ENCODE measurements at places on chromosomes 2 and 18. TPM values are rescaled to one million over a fixed set of nuclear protein-coding genes. Genes with fewer than 3 reads are reported as not detected.
A peak's percentile ranks its signal among the peaks of the same experiment; 100 is the strongest.

The IL1RL2 gene
- 3.3 TPM for total RNA-seq

The GKN2 gene
- not detected for total RNA-seq

The CNDP1 gene
- total RNA-seq, result not detected

The VAMP5 gene
- 18.3 TPM for total RNA-seq

DNA sequence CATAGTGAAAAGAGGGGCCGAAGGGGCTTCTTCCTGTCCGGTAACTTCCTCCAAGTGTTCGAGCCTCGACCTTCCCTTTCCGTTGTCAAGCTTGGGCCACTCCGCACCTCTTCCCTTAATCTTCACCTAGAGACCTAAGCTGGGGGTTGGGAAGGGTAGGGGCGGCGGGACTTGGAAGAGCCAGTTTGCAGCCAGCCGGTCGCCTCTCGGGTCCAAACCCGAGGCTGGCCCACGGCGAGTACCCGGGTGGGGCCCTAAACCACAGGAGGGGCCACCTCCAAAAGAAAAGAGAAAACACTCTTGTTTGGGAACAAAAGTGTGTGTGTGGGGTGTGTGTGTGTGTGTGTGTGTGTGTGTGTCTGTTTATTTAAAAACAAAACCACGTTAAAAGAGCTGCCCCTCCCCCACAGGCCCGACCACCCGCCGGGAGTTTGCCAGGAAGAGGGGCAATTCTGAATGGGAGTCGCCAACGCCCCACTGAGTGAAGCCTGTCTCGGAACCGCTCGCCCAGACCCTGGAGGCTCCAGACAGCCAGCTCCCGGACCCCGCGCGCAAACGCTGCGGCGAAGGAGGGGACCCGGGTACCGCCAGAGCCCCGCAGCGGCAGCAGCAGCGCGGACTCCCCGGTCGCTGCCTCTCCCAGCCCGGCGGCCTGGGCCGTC, 488 bp upstream of the RHOB start:
- H3K27me3 ChIP-seq, result no peaks in the 10 kb centered on the region
- peak overlapping the region; percentile 99 for H3K27ac ChIP-seq
- peaks cover 36% of the 10 kb centered on the region for H3K4me1 ChIP-seq
- no peaks in the 10 kb centered on the region for H3K36me3 ChIP-seq

DNA sequence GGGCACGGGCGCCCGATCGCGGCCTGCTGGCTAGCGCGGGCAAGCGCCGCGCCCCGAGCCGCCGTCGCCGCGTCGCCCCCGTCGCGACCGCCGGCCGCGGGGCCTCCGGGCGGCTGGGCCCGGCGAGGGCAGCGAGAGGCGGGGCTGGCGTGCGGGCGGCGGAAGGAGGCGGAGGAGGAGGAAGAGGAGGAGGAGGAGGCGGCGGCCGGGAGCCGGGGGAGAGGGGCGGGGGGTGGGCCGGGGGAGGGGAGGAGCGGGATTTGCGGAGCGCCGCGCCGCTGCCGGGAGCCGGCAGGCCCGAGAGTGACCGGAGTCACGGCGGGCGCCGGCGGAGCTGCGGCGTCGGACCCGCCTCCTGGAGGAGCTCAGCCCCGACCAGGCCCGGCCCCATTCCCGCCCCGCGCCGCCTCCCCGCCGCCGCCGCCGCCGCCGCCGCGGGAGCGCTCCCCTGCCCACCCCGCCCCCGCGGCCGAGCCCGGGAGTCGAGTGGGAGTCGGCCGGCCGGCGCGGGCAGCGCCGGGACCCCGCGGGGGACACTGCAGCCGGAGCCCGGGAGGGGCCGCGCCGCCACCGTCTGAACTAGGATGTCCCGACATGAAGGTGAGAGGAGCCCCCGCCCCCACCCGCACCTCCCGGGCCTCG, at the start of gene KCMF1:
Gene KCMF1 (plus strand): TSS at position 294 of the 642 bp plus-strand sequence. CDS start 291 bp downstream, at position 585.
- no peaks in the 10 kb centered on the region for H3K27me3 ChIP-seq
- peak within 1 kb of the TSS; percentile 82 for H3K4me3 ChIP-seq
- peak; percentile 77 for DNase-seq
- peak within 1 kb of the TSS; percentile 96 for H3K27ac ChIP-seq
- H3K4me1 ChIP-seq, result peaks cover 43% of the 10 kb centered on the region
- no peaks in the 10 kb centered on the region for H3K36me3 ChIP-seq

DNA sequence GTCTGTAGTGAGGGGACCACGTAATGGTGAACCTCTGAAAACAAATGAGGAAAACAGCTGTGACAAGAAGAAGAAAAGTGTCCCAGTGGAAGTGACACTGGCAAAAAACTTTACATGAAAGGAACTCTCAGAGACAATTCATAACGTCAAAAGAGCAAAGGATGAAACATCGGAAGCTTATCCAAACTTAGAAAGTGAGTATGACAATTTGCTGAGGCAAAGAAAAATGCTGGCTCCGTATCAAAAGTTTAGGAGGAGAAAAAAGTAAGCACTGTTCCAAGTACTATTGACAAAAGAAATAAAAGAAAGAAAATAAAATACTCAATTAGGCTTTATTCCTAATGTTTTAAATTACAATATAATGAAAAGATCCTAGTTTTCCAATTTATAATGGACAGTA, 91.3 kb downstream of the NOL10 start:
- no peaks in the 10 kb centered on the region for H3K27me3 ChIP-seq
- no peak for DNase-seq
- no peak overlapping the region for H3K4me3 ChIP-seq
- peaks cover 26% of the 10 kb centered on the region for H3K4me1 ChIP-seq
- H3K36me3 ChIP-seq, result no peaks in the 10 kb centered on the region
- peak overlapping the region; percentile 19 for H3K27ac ChIP-seq

GRCh38 chr2:96501471-96501874, 3.7 kb downstream of the NEURL3 start:
- H3K4me1 ChIP-seq, result no peaks in the 10 kb centered on the region
- no peak overlapping the region for H3K4me3 ChIP-seq
- no peak for DNase-seq
- peaks cover 7% of the 10 kb centered on the region for H3K27me3 ChIP-seq
- no peak overlapping the region for H3K27ac ChIP-seq
- no peaks in the 10 kb centered on the region for H3K36me3 ChIP-seq

DNA sequence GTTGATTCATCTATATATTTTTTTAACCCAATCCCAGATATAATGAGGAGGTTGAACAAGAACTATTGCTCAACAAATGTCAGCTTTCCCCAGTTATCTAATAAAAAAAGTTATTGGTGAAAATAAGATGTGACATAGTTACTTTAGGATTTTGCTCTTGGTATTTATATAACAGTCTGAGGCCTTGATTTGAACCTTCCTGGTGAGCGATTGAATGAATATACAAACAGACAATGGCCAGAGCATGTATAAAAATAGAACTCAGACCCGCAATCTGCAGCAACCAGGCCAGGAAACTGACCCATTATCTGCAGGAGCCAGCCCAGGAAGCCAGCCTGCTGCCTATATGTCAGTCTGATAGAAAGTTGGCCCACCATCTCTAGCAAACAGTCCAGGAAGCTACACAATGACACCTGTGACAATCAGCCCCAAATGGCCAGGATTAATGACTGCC, 81.6 kb downstream of the HS6ST1 start:
- DNase-seq, result no peak
- no peaks in the 10 kb centered on the region for H3K36me3 ChIP-seq
- peaks cover 9% of the 10 kb centered on the region for H3K4me1 ChIP-seq
- no peak overlapping the region for H3K4me3 ChIP-seq

DNA sequence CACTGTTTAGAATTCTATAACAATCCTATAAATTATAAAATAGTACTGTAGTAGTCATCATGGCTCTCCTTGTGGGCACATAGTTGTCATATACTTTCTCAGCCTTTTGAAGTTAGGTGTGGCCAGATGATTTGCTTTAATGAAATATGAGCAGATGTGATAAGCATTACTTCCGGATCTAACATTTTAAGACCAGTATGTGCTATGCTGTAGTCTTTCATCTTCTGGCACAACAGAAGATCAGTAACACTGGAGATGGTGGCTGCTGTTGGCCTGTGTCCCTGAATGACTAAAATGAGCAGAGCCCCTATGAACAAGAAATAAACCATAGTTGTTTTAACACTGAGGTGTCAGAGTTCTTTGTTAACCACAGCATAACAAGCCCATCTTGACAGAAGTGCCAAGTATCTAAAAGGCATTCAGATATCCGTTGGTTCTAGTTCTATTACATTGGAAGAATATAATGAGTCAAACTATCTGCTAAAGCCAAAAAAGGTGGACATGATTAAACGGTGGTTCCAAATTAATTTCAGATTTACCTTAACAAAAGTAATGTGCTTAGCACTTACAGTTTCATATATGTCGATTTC, 6.3 kb downstream of the MEX3C start:
- H3K4me1 ChIP-seq, result peaks cover 21% of the 10 kb centered on the region
- no peak overlapping the region for H3K27ac ChIP-seq
- DNase-seq, result no peak
- no peak overlapping the region for H3K4me3 ChIP-seq

GRCh38 chr2:162037028-162037795, 36.8 kb downstream of the DPP4 start:
- DNase-seq, result no peak
- H3K27ac ChIP-seq, result no peak overlapping the region
- H3K36me3 ChIP-seq, result no peaks in the 10 kb centered on the region
- no peaks in the 10 kb centered on the region for H3K27me3 ChIP-seq

DNA sequence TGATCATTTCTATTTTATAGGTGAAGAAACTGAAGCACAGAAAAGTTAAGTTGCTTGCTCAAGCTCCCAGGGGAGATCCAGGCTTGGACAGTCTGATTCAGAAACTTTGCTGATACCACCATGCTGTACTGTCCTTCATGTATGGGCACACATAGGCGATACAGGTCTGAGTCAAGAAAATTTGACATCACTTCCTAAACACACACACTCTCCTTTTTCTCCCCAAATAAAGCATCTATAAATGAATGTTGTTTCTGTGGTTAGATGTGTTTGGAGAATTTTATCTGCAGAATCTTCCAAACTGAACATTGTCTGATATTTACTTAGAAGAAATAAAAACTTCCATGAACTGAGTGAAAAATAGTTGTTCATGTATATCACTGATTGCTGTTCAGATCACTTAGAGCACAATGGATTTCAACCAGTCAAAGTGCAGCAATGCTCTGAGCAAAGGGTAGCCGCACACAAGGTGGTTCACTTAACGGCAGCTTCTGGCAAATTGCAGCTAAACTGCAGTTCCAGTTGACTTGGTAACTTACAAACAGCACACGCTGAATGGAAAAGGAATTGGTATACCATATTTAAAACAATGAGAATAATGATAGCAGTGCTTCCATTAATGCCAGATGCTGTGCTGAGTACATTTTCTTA, 10.0 kb upstream of the AGFG1 start:
- no peak overlapping the region for H3K27ac ChIP-seq
- no peaks in the 10 kb centered on the region for H3K4me1 ChIP-seq
- no peak overlapping the region for H3K4me3 ChIP-seq
- no peaks in the 10 kb centered on the region for H3K36me3 ChIP-seq

DNA sequence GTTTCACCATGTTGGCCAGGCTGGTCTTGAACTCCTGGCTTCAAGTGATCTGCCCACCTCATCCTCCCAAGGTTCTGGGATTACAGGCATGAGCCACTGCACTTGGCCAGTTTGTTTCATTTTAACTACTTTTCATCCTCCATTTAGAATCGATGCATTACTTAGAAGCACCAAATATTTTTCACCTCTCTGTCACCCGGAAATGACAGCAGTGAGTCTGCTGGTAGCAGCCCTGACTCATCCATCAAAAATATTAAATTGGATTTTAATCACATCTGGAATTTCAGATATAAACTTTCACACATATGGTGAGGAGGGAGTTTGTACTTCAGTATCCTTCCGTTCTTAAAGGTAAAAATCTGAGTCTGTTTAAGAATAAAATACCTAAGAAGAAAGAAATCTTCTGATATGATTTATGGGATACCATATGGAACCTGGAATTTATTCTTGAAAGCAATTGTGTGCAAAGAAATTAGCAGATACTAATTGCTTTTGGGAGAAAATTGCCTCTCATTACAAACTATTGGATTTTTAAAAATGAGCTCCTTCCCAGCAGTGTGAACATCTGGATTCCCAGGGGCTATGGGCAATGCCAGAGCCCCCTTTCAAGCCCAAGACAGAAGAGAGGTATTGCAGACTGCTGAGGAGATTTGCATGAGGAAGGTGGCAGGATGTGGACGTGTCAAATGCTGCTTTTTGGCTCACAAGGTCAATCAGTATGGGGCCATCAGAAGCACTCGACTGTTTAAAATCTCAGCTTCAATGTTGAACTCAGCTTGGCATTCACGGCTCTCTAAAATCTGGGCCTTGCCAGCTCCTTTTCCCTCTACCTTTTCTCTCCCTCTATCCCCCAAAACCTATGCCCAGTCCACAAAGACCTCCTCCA, 279.5 kb upstream of the SIX2 start:
- no peaks in the 10 kb centered on the region for H3K4me1 ChIP-seq
- H3K27ac ChIP-seq, result no peak overlapping the region
- H3K36me3 ChIP-seq, result no peaks in the 10 kb centered on the region
- H3K4me3 ChIP-seq, result no peak overlapping the region

DNA sequence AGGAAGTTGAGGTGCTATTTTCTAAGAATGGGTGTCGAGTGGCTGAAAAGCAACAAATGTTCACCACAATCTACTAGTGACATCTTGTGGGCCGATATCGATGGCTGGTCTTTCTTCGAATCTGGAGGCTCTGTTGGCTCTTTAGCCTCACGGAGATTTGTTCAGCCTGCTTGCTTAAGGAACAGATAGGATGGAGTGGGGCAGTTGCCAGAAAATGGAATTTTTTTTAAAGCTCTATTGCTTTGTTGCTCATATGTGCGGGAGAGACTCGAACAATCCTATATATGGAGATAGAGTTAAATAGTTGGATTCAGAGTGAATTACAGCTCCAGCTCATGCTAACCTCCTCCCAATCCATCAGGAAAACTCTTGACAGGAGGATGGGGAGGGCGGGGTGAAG, 70.9 kb upstream of the LYPD6B start:
- no peak overlapping the region for H3K4me3 ChIP-seq
- DNase-seq, result no peak
- H3K4me1 ChIP-seq, result peaks cover 12% of the 10 kb centered on the region

GRCh38 chr2:203782262-203782976, 76.0 kb downstream of the CD28 start:
- peak; percentile 26 for DNase-seq
- H3K27me3 ChIP-seq, result no peaks in the 10 kb centered on the region
- no peak overlapping the region for H3K4me3 ChIP-seq
- H3K4me1 ChIP-seq, result peaks cover 11% of the 10 kb centered on the region
- H3K36me3 ChIP-seq, result no peaks in the 10 kb centered on the region

DNA sequence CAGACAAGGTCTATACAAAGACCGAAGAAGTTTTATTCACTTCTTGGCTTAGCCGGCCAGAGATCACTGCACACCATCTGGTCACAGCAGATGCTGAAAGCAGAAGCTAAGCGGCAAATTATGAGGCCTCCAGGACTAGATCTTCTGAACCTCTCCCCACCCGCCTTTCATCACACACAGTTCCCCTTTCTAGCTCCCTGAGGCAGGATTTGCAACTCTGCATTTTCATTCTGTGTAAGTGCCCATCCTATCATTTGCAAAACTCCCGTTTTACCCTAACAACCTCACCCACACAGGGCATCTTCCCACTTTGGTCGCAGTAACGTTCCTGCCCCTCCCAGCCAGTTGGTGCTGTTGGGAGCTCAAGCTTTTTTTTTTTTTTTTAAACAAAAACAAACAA, 3.1 kb upstream of the MOB1A start:
- H3K27ac ChIP-seq, result no peak overlapping the region
- H3K4me1 ChIP-seq, result peaks cover 10% of the 10 kb centered on the region
- H3K4me3 ChIP-seq, result no peak overlapping the region
- H3K27me3 ChIP-seq, result no peaks in the 10 kb centered on the region
- no peaks in the 10 kb centered on the region for H3K36me3 ChIP-seq

GRCh38 chr2:208671284-208671683, 264.7 kb downstream of the PTH2R start:
- no peak for DNase-seq
- no peak overlapping the region for H3K27ac ChIP-seq
- H3K4me1 ChIP-seq, result no peaks in the 10 kb centered on the region
- no peaks in the 10 kb centered on the region for H3K36me3 ChIP-seq
- H3K27me3 ChIP-seq, result no peaks in the 10 kb centered on the region

Data from thyroid gland (tissue), 4 donors.